ENCODE measurements at places on chromosomes 2 and 18.

DNA sequence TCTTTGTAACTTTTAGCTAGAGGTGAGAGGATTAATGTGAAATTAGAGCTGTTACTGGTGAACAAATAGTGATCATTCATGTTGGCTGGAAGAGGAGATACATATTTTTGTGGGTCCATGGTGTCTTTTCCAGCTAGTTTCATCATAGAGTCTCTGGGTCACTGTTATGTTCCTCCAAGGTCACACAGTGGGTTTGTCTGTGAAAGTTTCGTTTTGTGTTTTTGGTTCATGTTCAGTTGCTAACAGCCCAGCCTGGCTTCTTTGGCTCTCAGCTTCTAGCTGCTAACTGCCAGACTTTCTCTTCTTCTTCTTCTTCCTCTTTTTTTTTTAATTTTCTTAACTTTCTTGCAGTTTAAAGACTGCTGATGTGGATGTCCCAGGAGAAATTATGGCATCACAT lies 480.0 kb upstream of the SYT4 start:
- DNase-seq, result no peak

- DNase-seq, result peak; percentile 50
Measured at GRCh38 chr2:65431421-65432226, 775 bp downstream of the SPRED2 start.

GRCh38 chr18:44507729-44508325 lies 172.9 kb upstream of the SETBP1 start:
- DNase-seq, result no peak

GRCh38 chr2:134778372-134778771 lies 59.6 kb upstream of the TMEM163 start:
- no peak for DNase-seq

GRCh38 chr2:71926876-71927756 lies 220.5 kb downstream of the CYP26B1 start:
- no peak for DNase-seq

DNA sequence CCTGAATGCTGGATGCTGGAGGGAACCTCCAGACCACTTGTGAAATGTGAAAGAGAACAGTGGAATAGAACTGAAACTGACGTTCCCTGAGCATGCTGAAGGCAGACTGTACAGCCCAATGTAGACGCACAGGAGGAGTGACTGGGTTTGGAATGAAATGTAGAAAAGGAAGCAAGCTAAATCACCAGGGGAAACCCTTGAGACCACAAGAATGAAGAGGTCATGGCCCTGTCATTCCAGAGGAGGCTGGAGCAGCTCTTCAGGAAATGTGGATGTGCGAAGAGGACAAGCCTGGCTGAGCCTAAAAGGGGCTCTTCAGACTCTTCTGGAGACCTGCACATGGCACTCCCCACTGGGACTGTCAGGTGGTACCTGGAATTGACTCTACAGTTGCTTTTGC lies 118.5 kb upstream of the ALPP start:
- DNase-seq, result no peak

- no peak for DNase-seq
Measured at GRCh38 chr18:58128381-58129374, 84.7 kb downstream of the NEDD4L start.

DNA sequence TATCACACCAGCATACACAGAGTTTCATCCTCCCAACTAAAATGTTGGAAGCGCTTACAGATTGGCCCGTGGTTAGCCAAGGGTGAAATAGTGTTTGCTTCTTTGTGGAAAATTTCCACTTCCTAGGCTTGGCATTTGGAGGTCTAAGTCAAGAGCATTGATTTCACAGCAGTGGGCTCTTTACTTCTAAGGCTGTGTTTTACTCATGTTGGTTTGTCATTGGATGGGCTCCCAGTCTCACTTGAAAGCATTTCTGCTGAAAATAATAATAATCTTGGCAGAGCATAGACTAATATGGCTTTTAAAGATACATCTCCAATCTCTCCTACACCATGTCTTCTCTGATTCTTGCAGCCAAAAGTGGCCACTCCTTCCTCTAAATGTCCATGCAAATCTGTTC lies 82.9 kb downstream of the DYNAP start:
- no peak for DNase-seq

- no peak for DNase-seq
Measured at GRCh38 chr18:45666006-45666405, 50.7 kb downstream of the SLC14A2 start.

GRCh38 chr2:157327621-157328500 lies 2.2 kb upstream of the ERMN start:
- DNase-seq, result peak; percentile 59

- DNase-seq, result no peak
Measured at GRCh38 chr2:42933824-42934254, 141.5 kb upstream of the HAAO start.

GRCh38 chr18:76377359-76377756 lies 117.7 kb downstream of the ZNF516 start:
- DNase-seq, result no peak

DNA sequence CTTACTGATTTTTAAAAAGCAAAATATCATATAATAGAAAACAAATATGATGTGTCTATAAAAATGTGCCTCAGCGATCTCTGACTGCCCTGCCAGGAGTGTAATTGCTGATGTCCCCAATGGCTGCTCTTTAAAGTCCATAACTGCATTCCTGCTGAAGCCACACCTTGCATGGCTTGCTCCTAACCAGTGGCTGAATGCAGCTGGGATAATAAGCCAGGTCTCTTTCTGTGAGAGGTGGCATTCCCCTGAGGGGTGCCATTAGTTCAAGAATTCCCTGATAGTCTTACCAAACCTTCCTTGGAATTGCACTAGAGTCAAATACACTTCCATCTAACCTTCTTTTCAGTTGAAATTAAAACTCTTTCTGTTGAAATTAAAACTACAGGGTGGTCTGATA lies 125.8 kb upstream of the ZNF804A start:
- DNase-seq, result no peak

DNA sequence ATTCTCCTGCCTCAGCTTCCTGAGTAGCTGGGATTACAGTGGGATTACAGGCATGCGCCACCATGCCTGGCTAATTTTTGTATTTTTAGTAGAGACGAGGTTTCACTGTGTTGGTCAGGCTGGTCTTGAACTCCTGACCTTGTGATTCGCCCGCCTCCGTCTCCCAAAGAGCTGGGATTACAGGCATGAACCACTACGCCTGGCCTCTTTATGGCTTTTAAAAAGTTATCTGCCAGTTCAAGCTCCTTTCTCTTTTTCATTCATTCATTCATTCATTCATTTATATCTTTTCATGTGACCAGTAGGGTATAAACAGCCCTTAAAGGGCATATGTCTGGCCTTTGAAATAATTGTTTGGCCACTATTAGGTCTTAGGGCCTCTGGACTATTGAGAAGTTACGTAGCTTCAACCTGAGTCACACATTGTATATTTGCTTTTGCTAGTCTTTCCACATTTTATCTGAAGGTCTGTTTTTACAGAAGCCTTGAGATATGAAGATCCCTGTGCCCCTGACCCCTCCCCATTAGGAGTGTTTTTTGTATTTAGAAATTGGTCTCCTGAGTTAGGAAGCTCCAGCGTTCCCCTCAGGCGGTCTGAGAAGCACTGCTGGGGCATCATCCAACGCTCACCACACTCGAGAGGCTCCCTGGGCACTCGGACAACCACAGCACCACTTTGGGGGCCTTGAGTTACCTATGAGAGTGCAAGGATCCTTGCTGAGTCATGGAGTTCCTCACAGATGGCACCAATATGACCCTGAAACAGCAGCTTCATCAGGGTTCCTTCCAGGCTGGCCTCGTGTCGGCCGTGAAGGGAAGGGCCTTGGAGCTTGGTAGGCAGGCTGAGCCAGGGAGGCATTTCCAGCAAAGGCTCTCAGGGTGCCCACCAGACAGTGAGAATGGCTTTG lies 21.8 kb downstream of the FZD5 start:
- no peak for DNase-seq

DNA sequence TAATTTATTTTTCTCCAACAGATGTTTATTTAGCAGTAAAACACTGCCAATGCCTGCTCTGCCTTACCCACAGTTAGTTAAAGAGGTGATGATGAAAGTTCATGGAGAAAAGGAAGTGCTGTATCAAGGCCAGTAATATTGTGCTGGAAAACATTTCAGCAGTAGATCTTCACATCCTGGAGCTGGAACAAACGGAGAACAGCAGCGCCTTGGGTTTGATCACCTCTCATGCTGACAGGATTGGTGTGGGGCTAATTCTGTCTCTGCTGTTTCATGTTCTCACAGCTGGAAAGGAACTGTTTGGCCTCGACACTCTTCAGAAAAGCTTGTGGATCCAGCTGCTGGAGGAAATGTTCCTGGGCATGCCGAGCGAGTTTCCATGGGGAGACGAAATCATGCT lies 61.5 kb upstream of the RPE start:
- DNase-seq, result no peak

GRCh38 chr2:10285556-10286198 lies 17.0 kb upstream of the HPCAL1 start:
- no peak for DNase-seq

DNA sequence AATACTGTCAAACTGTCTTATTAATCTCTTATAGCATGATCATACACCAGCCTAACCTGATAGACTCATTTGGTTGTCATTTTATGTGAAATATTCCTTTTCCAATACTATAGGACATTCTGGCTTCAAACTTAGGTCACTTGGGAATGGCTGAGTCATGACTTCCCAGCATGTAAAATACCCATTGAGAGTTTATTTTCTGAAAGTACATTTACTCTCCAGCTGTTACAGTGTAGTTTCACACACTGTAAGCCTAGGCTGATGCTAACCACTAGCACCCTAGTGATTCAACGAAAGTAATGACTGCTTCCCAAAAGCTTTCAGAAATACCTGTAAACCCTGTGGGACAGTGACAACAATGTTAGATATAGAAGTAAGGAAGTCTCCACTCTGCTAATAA lies 93.8 kb downstream of the FIGN start:
- no peak for DNase-seq

- peak; percentile 2 for DNase-seq
Measured at GRCh38 chr18:26756556-26756955, 109.0 kb downstream of the AQP4 start.

GRCh38 chr2:165568361-165568760 lies 98.9 kb downstream of the CSRNP3 start:
- no peak for DNase-seq

GRCh38 chr18:3524706-3525105 lies 74.7 kb downstream of the TGIF1 start:
- DNase-seq, result no peak

GRCh38 chr18:59906203-59906602 lies 6.4 kb downstream of the PMAIP1 start:
- no peak for DNase-seq

DNA sequence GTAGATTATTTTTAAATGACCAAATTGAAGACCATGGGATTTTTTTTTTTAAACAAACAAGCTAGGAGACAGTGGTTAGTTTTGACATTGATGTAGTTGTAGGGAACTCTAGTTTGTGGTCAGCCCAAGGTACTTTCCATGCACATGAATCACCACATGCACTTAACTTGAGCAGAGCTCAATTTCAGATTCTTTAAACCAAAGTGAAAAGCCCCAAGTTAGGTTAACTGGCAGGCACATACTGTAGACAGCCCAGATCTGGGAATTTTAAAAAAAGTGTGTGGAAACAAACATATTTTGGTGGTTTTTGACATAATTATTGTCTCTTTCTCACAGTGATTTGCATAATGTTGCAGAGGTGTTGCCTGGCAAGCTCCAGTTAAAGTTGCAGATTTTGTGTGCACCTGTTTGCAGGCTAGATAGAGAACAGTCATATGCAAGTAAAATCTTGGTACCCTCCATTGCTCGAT lies 88.4 kb downstream of the BCL2L11 start:
- DNase-seq, result no peak

DNA sequence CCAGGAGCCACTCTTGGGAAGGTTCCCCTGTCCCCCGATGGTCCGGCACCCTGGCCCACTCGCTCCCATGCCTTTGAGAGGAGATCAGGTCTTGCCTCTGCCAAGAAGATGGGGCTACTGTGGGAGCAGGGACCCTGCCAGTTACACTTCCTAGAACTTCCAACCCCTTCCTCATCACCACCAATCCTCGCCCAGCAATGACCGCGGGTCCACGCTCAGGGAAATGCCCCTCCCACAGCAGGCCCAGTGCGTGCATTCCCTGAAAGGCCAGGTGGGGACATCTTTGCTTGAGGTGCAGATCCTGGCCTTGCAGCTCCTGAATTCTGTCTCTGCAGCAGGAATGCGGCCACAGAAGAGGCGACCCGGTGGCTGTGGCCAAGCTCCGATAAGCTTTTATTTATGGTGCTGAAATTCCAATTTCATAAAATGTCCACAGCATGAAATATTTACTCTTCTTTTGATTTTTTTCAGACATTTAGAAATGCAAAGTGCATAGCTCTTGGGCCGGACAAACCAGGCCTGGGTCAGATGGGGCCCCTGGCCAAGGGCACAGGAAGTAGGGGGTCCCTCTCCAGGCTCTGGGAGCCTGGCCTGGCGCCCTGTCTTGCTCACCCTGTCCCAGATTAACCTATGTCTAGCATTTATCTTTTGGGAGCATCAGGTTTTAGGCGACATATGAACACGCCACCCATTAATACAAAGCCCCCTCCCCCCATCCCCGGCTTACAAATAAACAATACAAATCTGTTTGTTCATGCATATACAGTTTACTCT lies 29.8 kb downstream of the PXDN start:
- DNase-seq, result no peak

- no peak for DNase-seq
Measured at GRCh38 chr2:116810071-116810470, 1004.4 kb upstream of the DDX18 start.

DNA sequence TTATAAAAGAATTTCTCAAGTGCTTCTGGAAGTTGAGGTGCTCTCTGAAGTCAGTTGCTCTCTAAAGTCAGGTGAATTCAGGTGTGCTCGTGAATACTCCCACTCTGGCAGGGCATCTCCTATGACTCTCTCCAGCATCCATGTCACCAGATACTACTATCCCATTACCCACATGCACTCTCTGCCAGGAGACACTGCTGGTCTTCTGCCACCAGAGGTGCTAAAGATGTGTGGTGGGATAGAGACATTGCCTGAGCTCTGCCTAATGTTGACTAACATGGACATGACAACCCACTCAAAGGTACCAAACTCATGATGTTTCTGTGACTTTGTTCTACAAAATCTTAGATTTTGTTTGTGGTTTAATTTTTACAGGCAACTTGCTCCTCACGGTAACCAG lies 106.4 kb upstream of the HNRNPA3 start:
- no peak for DNase-seq

GRCh38 chr2:120323807-120324399 lies 22.0 kb upstream of the INHBB start:
- no peak for DNase-seq

Data from NCI-H1105 treated with DMSO at 0.1 percent for 48 hours (cell line).